Kidney epithelial cell (primary cell): ENCODE measurements at places on chromosomes 4 and X. TPM values are rescaled to one million over a fixed set of nuclear protein-coding genes. Genes with fewer than 3 reads are reported as not detected.

The STATH gene
- total RNA-seq = not detected in 2 replicates

The ODAPH gene
- 0.41 and 0.63 TPM in 2 replicates for total RNA-seq

The SLC39A8 gene
- total RNA-seq = 15.8 and 18.8 TPM in 2 replicates

The GIMD1 gene
- not detected in 2 replicates for total RNA-seq

The CT45A10 gene
- not detected in 2 replicates for total RNA-seq

The GAGE1 gene
- total RNA-seq = not detected in 2 replicates

The BEND4 gene
- 0.07 and 0.13 TPM in 2 replicates for total RNA-seq

The CXCL10 gene
- total RNA-seq = 0.34 TPM in 1 of 2 replicates, not detected in the other

The CXCL8 gene
- total RNA-seq = 69.1 and 76.9 TPM in 2 replicates
